EH (cell line): ENCODE measurements at places on chromosomes 6 and 20.
A peak's percentile ranks its signal among the peaks of the same experiment; 100 is the strongest.

- no peak for DNase-seq
Observed at GRCh38 chr20:20733943-20734342, 21.5 kb upstream of the RALGAPA2 start.

GRCh38 chr6:148578489-148578814, 168.4 kb upstream of the UST start:
- DNase-seq: no peak

DNA sequence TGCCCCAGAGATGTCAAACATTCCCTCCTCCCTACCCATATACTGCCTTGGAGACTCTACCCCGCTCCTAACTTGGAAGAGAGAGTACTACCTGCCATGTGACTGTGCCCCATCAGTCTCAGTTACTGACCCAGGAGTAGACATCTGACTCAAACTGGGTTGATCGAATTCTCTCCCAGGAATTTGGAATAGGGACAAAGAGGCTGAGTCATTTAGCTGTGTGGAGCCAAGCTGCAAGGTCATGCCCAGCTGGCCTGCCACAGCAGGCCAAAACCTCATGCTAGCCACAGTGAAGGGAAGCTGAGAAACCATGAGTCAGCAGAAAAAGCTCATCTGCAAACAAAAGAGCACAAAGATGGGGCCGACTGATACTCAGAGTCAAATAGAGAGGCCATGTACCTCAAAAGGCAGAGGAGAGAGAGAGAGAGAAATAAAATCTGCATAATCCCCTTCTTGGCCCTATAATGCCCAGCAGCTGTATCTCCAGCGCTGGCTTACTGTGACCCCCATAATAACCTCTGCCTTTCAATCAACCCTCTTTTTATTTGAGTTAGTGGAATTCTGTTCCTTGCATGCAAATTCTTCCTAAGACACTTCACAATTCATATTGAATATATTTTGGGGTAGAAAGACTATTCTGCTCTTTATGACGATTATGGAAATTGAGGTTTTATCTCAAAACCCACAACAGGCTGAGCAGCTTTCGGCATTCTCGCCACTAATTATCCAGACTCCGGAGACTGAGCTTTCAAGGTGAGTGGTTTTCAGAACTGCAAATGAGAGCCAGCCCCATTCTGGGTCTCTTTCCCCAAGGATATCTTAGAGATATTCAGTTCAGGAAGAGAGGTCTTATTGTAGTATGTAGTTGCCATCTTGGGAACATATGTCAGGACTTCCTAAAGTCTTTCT, 21.4 kb upstream of the AKIRIN2 start:
- DNase-seq: peak; percentile 96

- DNase-seq: no peak
Observed at GRCh38 chr6:102405860-102406259, 1012.4 kb downstream of the GRIK2 start.

- DNase-seq: peak; percentile 39
Observed at GRCh38 chr20:63831993-63832686, 1.1 kb upstream of the ZBTB46 start.

DNA sequence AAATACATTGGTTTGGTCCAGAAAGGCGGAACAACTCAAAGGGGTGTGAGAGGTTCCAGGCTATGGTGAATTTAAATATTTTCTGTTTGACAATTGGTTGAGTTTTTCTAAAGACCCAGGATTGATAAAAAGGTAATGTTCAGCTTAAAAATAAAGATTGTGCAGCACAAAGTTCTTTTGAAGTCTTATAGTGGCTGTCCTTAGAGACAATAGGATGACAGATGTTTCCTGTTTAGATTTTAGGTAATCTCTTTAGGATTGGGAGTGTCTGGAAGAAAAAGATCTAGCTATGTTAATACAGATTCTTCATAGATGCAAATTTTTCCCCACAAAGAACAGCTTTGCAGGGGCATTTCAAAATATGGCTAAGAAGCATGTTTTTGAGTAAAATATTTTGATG, 119.7 kb downstream of the GRIK2 start:
- no peak for DNase-seq

DNA sequence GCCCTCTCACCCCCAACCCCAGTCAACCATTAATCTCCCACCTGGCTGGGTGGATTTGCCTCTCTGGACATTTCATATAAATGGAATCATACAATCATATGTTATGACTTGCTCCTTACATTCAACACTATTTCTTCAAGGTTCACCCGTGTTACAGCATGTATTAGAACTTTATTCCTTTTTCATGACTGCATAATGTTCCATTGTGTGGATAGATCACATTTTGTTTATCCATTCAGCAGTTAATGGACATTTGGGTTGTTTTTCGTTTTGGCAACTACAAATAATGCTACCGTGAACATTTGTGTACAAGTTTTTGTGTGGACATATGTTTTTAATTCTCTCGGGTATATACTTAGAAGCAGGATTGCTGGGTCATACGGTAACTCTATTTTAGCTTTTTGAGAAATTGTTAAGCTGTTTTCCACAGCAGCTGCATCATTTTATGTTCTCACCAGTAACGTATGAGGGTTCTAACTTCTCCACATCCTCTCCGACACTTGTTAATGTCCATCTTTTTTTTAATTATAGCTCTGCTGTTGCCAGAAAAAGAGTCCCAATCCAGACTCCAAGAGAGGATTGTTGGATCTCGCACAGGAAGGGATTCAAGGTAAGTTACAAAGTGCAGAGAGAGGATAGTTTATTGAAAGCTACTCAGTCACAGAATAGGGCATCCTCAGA, 15.9 kb upstream of the BNIP5 start:
- no peak for DNase-seq

DNA sequence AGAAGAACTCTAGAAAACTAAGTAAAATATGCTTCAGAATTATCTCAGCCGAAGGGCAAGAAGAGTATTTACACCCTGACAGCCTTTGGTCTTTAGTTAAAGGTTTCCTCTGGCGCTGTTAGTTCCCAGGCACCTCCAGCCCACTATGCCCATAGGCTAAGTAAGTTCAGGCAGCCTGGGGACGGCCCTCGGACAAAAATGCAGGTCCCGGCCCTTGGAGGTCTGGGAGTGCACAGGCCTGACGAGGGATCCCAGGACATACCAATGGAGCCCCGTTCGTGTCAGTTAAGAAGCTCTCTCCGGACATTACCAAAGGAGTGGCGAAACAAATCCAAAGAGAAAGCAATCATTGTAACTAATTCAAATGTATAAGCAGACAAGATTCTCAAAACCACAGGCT, 311.8 kb downstream of the CD83 start:
- DNase-seq: no peak

DNA sequence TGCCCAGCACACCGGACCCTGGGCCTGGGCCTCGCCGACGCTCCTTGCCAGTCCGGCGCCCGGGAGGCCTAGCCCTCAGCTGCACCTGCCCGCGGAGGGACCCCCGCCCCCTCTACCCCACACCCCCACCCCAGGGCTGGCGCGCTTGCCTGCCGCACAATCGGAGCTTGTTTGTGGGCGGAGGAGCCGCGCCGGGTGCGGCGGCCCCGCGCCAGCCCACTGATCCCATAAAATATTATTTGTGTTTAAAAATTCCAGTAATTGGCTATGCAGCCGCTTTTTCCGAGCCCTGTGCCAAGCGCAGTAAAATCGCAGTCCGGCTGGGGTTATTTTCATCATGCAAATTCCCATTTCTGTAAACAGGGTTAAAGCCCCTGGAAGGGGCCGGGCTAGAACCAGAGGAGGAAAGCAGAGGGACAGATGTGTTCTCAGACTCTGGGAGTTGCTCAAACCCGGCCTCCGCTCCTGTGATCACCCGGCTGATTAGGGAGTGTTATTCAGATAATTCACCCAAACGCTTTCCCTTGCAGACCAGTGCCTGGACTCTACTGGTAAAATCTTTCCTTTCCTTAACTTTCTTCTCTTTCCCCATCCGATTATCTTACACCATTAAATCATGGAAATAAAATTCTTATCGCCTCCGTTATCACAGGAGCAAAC, 93.1 kb downstream of the NCR2 start:
- peak; percentile 72 for DNase-seq

DNA sequence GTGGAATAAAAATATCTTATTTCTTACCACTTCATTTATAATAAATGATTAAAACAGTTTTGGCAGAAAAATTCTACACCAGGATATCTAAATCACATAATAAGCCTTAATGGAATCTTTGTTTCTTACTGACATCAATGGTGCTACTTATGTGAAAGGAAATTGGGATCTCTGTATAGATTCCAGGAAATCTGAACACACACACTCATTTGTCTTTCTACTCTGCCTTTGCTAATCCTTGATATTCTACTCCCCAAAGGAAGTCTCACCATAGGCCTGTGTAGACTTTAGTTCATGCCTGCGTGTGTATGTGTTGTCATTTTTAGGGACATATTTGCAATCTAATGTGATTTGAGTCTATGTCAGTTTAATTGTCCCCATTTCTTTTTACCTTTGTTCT, 7.9 kb downstream of the ADGRB3 start:
- no peak for DNase-seq

DNA sequence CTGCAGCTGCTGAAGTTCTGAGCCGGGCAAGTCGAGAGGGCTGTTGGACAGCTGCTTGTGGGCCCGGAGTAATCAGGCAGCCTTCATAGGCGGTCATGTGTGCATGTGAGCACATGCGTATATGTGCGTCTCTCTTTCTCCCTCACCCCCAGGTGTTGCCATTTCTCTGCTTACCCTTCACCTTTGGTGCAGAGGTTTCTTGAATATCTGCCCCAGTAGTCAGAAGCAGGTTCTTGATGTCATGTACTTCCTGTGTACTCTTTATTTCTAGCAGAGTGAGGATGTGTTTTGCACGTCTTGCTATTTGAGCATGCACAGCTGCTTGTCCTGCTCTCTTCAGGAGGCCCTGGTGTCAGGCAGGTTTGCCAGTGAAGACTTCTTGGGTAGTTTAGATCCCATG, 21.2 kb upstream of the MAPK13 start:
- no peak for DNase-seq

- DNase-seq: no peak
Observed at GRCh38 chr20:42598581-42598980, 591.1 kb downstream of the PTPRT start.

DNA sequence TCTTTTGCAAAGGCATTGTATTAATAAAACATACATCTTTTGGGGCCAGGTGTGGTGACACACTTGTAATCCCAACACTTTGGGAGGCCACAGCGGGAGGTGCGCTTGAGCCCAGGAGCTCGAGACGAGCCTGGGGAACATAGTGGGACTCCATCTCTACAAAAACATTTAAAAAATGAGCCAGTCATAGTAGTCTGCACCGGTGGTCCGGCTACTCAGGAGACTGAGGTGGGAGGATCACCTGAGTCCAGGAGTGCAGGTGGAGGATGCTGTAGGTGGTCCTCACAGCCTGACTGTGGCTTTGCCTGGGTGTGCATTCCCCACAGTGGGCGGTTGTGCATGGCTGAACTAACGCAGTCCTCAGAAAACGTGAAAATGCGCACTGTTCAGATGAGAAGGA, 162.5 kb downstream of the DLL1 start:
- DNase-seq: no peak
